ENCODE measurements at places on chromosomes 2 and 18.

DNA sequence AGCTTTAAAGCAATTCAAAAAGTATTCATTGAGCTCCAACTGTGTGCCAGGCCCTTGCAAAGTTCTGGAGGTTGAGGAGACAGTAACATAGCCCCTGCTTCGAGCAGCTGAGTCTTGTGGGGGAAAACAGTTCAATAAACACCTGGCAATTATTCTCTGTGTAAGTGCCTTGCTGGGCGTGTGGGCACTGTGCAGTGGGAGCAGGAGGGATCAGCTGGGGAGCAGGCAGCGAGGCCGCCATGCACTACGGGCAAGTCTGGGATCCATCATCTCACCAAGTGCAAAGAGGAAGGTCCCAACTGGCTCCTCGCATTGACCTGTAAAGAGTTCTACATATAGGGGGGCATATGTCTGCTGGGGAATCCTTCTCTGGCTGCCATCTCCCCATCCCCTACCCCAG is 342.2 kb upstream of the HS6ST1 start:
- no peak for DNase-seq

GRCh38 chr18:59139291-59139614 is 431 bp upstream of the SEC11C start:
- DNase-seq = peak; percentile 93

GRCh38 chr2:66583881-66584280 is 149.0 kb downstream of the MEIS1 start:
- DNase-seq = no peak

GRCh38 chr2:32702303-32703064 is 74.6 kb downstream of the TTC27 start:
- DNase-seq = no peak

- DNase-seq = no peak
Observed at GRCh38 chr2:85748985-85749875, 4.6 kb upstream of the ATOH8 start.

- DNase-seq = no peak
Observed at GRCh38 chr2:40474306-40474705, 22.4 kb upstream of the SLC8A1 start.

GRCh38 chr2:132037527-132038178 is 124.1 kb downstream of the ANKRD30BL start:
- DNase-seq = no peak

- no peak for DNase-seq
Observed at GRCh38 chr2:62706721-62707521, 1.4 kb downstream of the EHBP1 start.

DNA sequence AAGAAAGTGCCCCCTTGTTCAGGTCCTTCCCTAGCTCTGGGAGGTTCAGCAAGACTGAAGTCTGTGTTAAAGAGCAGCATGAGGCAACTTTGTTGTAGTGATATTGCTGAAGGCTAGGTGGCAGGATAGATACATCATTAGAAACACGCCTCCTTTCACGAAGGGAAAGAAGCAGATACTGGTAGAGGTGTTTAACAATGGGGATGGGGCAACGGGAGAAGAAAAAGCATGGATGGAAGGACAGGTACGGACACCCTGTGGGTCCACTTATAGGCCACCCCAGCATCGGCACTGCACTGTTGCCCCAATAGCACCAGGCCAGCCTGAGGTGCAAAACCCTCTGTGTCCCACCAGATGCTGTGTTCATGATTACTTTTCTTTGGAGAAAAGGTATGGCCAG is 3.5 kb upstream of the IGFBP5 start:
- no peak for DNase-seq

GRCh38 chr18:79403723-79404566 is 8.2 kb downstream of the NFATC1 start:
- no peak for DNase-seq

DNA sequence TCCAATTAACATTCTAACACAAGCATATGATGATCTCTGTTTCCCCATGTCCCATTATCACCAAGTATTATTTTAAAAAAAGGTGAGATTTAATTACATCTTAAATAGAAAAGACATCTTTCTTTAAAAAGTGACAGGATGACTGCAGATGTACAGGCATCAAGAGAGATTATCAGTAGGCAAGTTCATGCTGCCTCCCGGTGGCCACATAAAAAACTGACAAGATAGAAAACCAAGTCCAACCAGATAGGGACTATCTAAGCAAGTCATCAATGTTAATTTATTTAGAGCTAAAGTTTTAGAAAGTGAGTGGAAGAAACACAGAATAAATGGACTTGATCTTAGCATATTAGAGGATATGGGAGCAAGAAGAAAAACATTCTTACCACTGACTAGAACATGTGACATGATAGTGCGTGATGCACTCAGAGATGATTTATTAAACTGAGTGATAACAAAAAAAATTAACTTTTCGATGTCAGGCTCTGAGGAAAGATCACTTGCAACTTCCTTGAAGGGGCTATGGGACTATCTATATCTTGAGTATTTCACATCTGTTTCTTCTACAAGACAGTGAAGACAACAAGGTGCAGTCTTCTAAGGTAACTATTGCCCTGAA is 5.4 kb upstream of the TDRD15 start:
- DNase-seq = no peak

DNA sequence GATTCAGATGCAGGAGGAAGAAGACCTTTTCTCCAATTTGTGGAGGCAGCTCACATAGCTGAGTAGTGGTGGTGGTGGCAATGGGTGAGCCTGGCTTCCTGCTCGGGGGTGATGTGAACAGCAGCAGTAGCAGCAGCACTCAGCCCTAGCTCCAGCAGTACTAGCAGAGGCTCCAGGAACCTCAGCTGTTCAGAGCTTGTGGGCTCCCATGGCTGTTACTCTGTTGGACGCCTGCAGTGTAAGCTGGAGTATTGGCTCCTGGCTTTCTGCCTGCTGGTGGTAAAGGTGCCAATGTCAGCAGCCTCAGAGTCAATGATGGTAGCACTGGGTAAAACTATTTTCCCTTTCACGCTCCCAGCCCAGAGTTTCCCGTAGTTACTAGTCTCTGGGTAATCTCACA is 3.1 kb upstream of the SEH1L start:
- DNase-seq = no peak

DNA sequence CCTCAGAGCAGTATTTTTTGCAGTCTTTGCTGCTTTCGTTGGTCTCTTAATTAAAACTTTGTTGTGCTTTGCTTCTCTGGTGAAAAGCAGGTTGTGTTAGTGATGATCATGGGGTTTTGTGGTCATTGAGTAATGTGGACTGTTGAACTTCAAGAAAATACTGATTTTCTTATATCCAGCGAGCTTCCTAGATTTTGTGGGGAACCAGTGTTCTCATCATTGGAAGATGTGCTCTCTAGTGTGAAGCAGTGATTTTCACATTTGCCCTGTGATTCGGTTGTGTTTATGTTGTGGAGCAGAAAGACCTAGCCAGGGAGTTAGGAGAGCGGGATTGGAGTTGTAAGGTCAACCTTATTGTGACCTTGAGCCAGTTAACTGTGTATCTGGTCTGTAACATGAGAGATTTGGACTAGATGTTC is 12.4 kb downstream of the ASAP2 start:
- DNase-seq = no peak

Data from stimulated activated CD4-positive, alpha-beta T cell treated with anti-CD3 and anti-CD28 coated beads, TNF-alpha, amount 100 ng/mL, for 48 hours (primary cell).